ENCODE measurements at places on chromosomes 2 and 18.

DNA sequence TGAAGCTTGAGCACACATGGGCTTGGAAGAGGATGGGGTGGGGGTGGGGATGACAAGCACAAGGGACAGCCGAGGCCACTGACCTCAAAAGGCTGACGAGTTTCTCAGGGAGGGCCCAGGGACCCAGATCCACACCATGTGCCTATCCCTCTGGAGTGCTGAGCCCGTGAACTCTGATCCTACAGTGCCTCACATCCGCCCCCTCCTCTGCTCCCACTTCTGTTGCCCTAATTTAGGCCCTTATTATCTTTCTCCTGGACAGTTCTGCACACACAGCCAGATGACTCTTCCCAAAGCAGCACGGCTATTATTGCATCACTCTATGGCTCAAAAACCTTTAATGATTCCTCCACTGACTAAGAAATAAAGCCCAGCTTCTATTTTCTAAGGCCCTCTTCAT, 24.8 kb downstream of the CYRIA start:
- DNase-seq, result no peak

GRCh38 chr2:204591225-204591624, 46.0 kb downstream of the PARD3B start:
- no peak for DNase-seq

GRCh38 chr2:236317938-236318396, 53.8 kb upstream of the ASB18 start:
- DNase-seq, result no peak

DNA sequence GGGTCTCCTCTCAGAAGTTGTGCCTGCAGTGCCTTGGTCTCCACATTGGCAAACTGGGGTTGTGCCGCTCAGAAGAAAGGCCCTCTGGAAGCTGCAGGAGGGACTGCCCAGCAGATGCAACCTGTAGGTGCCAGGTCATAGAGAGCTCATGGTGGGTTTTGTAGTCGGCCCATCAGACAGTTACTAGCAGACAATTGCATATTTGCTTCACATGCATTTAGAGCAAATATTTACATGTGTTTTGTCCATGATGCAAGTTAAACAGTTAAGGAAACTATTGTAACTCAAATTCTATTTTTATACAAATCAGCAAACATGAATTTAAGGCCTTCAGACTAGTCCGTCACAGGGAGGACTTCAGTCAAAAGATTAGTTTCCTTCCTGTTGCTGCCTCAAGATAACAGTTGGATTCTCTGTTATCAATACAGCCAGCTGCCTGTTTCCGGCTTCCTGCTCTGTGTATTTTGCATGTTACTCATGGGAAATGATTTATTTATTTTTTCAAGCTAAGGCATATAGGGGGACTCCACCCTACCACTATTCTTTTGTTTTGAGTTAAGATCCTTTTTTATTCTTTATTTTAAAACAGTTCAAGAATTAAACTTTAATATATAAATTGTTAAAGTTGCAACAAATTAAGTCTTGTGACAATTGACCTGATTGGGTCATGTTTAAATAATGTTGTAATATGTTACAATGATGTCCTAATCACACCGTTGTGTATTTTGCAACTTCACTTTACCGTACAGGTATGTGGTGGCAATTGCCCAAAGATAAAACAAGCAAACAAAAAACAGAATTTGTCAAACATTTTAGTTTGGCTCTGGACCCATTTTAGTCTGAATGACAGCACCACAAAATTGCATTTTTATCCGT, 133.5 kb downstream of the SPTBN1 start:
- DNase-seq, result peak; percentile 61

DNA sequence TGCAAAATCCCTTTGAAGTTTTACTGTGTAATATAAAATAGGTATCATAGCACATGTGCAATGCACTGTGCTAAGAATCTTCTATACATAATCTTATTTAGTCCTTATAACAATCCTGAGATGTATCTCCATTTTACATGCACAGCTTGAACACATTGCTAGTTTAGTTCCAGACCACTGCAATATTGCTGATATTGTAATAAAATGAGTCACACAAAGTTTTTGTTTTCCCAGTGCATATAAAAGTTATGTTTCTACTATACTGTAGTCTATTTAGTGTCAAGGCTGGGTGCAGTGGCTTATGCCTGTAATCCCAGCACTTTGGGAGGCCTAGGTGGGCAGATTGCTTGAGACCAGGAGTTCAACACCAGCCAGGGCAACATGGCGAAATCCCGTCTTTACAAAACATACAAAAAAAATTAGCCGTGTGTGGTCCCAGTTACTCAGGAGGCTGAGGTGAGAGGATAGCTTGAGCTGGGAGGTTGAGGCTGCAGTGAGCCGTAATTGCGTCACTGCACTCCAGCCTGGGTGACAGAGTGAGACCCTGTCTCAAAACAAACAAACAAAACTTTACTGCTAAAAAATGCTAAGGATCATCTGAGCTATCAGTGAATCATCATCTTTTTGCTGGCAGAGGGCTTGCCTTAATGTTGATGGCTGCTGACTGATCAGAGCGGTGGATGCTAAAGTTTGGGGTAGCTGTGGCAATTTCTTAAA, 1.7 kb upstream of the USP14 start:
- no peak for DNase-seq

GRCh38 chr2:71720596-71721361, 267.4 kb downstream of the DYSF start:
- DNase-seq, result no peak

- DNase-seq, result no peak
These were observed 37.9 kb downstream of the CDH20 start for GRCh38 chr18:61371111-61371510.

GRCh38 chr2:107384422-107384821, 442.3 kb upstream of the RGPD4 start:
- no peak for DNase-seq

GRCh38 chr18:7516266-7517117, 50.6 kb upstream of the PTPRM start:
- no peak for DNase-seq

Measured in CD4-positive, alpha-beta T cell treated with Interleukin-15 for 4 hours (primary cell).